IPS-NIHi11 (cell line): ENCODE measurements at places on chromosomes 5 and 9.

DNA sequence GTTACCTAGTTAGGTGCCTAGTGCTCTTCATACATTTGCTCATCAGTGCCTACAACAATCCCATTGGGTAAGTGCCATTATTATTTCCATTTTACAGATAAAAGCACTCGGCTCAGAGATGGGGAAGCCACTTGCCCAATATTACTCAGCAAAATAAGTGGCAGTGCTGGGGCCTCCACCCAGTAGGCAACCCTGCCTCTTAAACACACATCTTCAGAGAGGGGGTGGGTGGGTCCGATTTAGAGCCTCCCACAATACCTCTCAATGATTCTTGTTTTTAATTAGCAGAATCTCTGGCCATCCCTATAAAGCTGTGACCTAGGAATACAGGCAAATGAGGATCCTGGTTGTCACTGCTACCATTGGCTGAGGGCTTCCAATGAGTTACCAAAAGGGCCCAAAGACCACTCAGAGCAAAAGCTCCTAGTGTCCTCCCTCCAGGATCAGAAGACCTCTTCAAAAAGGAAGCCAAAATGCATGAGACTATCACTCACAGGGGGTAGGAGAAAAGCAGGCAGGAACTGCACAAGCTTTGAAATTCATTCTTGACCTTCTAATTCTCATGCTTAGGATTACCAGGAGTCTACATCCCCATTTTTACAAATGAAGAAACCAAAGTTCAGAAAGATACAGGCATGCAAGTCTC lies 36.1 kb upstream of the UBE2D2 start:
- no peak for DNase-seq

- DNase-seq: no peak
Measured at GRCh38 chr5:96896806-96897205, 20.5 kb downstream of the ERAP2 start.

GRCh38 chr5:150294551-150295071 lies 5.0 kb upstream of the CAMK2A start:
- no peak for DNase-seq

DNA sequence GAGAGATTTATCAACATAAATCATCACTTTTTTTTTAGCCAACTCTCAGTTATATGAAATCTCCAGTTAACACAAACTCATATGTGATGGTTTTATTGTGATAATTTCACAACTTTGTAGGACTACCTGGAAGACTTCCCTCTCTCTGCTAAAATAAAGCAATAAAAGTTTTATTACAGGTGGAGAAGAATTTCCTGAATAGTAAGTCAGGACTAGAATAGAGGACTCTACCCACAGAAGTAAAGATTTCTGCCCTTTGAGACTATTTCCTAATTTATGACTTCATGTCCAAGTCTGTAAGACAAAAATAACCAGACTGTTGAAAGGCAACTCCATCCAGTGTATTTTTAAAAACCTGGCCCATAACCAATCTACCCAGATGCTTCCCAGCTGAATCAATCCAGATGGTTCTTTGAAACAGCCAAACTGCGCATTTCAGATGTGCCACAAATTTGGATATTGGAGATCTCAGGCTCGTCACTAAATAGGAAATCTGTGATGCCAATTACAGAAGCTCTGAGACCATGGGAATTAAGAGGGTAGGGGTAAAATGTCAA lies 234.0 kb upstream of the NMUR2 start:
- no peak for DNase-seq

- DNase-seq: no peak
Measured at GRCh38 chr5:1792842-1793266, 6.8 kb downstream of the MRPL36 start.

DNA sequence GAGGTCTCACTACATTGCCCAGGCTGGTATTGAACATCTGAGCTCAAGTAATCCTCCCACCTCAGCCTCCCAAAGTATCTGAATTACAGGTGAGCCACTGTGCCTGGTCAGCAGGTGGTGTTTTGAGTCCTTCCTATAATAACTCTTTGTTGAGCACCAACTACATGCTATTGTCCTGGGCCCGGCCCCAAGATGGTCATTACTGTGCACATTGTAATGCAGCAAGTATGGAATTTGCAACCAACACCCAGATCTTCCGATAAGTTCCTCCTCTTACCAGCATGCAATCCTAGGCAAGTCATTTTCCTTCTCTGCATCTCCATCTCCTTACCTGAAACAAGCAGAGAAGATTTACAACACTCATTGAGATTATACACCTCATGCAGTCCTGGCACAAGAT lies 510.3 kb upstream of the KLF4 start:
- no peak for DNase-seq

DNA sequence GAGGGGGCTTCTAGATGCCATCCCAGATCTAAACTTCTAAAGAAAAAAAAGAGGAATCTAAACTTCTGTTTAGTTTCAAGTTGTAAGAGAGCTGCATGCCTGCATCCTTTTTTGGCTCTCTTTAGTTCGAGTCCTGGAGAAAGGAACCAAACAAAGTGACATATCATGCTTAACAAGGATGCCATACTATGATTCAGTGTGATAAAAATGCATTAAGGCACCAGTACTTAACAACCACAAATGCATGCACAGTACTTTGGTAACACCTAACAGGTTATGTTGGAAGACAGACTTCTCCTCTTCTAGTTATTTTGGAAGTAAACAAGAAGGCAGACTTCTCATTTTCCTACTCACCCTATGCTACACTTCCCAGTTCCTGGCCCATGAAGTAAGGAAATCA lies 27.3 kb downstream of the NME5 start:
- DNase-seq: no peak

- DNase-seq: no peak
Measured at GRCh38 chr5:35274839-35275509, 44.7 kb upstream of the PRLR start.

DNA sequence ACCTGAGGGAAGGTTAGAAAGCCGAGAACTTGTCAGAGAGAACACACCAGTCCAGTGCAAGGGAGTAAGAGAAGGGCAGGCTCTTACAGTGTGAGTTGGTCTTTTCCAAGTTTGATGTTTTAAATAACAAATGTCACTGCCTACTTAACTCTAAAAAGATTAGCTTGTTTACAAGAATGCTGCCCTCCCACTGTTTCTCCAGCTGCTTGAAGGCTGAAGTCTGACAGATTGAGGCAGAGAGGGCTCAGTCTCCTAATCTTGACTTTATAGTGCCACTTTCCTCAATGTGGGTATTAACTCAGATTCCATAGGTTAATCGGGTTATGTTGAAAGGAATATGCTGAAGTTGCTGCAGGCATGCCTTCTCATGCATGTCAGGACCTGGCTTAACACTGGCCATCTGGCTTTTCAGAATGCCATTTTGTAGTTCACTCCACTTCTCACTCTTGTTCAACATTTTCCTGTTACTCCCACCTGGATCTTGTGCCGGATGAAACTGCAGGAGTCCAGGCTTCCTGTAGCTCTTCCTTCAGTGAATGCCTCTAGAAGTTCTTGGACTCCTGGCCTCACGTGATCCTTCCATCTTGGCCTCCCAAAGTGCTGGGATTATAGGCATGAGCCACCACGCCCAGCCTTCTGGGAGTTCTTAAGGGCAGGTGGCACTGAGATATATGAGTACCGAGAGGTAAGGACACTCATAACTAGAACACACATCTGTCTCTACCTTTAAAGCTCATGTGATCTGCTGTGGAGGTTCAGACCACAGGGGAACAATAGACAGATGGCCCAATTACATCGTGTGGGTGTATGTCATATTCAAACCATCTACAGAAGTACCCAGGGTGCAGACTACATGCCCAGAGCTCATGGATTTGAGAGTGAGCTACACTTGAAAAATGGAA lies 249.7 kb downstream of the ARHGAP26 start:
- no peak for DNase-seq

DNA sequence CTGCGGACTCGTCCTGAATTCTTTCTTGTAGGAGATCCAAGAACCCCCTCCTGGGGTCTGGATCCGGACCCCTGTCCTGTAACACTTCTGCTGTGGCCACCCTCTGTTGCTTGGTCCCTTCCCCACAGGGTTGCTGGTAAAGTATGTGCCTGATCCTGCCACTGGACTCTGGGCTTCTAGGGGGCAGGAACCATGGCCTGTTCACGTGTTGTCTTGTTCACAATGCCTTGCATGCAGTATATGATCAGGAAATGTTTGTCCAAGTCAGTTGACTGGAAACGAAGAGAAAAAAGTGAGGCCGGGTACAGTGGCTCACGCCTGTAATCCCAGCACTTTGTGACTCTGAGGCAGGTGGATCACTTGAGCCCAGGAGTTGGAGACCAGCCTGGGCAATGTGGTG lies 139.3 kb upstream of the ALDH1B1 start:
- DNase-seq: no peak

GRCh38 chr5:53009816-53010215 lies 20.7 kb downstream of the ITGA2 start:
- DNase-seq: no peak

GRCh38 chr5:63774939-63775338 lies 187.3 kb downstream of the HTR1A start:
- no peak for DNase-seq

DNA sequence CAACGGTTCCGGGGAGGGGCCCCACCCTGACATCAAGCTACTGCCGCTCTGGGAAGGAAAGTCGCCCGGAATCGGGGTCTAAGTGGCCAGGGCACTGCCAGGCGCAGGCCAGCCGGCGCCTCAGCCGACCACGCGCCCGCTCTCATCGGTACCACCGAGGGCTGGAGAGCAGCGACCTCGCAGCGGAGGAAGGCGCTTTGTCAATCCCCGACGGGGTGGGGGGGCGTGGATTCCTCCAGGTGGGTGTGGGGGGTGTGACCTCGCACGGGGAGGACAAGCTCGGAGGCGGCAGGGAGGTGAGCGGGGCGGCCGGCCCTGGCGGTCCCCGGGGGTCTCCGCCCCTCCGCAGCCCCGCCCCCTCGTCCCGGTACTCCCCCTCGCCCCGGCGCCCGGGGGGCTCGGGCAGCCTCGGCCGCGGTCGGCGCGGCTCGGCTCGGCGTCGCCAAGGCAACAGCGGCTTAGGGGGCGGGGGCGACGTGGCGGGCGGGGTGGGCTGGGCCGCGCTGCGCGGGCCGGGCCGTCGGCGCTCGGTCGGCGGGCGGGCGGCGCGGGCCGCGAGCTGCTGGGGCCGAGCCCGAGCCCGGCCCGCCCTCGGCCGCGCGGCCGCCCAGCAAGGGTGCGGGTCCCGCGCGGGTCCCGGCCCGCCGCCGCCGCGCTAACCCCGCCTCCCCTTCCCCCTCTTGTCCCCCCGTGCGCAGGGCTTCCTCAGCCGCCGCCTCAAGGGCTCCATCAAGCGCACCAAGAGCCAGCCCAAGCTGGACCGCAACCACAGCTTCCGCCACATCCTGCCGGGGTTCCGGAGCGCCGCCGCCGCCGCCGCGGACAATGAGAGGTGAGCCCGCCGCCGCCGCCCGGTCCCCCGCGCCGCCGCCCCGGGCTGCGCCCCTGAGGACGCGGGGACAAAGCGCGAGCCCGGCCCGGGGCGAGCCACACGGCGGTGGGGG lies 47.5 kb downstream of the DAB2IP start:
- DNase-seq: peak; percentile 92

GRCh38 chr9:35972093-35972492 lies 14.1 kb upstream of the OR2S2 start:
- peak; percentile 75 for DNase-seq

DNA sequence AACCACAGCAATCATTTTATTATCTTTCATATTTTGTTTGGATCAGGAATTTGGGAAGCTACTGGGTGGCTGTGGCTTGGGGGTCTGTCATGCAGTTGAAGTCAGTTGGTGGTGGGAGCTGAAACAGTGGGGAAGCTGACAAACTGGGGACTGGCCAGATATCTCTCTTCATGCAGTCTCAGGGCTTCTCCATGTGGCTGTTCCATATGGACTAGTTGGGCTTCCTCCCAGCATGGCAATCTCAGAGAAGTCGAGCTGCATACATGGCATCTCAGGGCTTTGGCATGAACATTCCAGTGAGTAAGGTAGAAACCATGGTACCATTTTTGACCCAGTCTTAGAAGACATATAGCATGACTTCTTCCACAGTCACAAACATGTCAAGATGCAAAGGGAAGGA lies 274.8 kb downstream of the ENC1 start:
- no peak for DNase-seq

- no peak for DNase-seq
Measured at GRCh38 chr9:132651259-132651658, 18.5 kb downstream of the DDX31 start.

GRCh38 chr9:20597862-20598261 lies 24.4 kb downstream of the MLLT3 start:
- DNase-seq: no peak

DNA sequence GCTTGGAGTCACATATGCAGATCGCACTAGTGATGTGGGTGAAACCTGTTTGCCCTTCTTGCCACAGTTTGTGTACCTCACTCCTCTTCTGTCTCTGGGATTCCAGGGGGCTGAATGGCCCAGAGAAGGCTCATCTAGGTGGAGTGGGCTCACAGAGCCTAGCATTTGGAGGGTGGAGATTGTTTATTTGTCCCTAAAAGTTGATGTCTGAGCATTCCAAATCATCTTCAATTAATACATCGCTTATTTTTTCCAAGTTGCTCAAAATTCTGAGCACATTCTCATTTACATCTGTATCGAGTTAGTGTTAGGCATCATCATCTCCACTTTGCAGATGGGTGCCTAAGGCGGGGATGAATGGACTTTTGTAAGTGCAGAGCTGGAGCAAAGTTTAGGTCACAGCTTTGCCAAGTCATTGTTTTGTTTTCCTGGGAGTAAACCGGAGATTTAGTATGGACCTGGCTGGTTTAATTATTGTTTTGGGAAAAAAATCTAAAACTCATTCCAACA lies 2.0 kb downstream of the ABL1 start:
- DNase-seq: no peak

- no peak for DNase-seq
Measured at GRCh38 chr5:4027088-4027734, 431.6 kb downstream of the IRX1 start.

DNA sequence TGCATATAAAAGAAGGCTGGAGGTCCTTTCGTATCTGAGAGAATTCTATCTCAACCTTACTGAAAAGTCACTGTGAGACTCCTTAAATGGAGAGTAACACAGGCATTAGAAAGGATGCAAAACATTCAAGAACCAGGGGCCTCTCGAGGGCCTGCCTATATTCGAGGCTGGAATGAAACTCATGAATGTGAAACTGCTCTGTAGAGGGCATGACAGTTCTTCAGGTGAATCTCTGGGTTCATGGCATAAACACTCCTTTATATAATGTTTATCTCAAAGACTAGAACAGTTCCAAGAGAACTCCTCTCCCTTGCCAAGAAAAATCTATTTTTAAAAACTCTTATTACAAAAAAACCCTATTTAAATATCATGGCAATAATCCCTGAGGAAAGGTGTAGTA lies 113.9 kb downstream of the SEC61B start:
- DNase-seq: no peak

- no peak for DNase-seq
Measured at GRCh38 chr9:83538890-83539238, 663 bp upstream of the FRMD3 start.

GRCh38 chr9:106414042-106414441 lies 448.9 kb upstream of the ZNF462 start:
- no peak for DNase-seq

DNA sequence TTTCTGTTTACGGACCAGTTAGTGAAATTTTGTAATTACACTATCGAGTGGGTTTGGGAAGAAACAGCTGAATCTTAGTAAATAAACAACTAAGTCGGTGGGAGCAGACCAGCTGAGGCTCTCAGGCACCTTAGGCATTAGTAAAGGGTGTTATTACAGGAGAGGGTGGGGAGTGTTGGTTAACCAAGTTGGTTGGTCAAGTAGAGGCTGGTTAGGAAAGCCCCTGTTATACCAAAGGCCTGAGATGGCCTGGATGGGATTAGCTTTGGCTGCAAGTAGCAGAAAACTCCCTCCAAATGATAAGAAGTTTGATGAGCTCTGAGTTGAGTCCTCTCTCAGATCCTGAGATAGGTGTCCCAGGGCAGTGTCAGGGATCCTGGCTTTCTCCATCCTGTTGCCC lies 81.3 kb downstream of the PPARGC1B start:
- DNase-seq: no peak

GRCh38 chr9:125629446-125629845 lies 77.6 kb downstream of the MAPKAP1 start:
- DNase-seq: no peak
